ENCODE measurements at places on chromosomes 1 and 21.

DNA sequence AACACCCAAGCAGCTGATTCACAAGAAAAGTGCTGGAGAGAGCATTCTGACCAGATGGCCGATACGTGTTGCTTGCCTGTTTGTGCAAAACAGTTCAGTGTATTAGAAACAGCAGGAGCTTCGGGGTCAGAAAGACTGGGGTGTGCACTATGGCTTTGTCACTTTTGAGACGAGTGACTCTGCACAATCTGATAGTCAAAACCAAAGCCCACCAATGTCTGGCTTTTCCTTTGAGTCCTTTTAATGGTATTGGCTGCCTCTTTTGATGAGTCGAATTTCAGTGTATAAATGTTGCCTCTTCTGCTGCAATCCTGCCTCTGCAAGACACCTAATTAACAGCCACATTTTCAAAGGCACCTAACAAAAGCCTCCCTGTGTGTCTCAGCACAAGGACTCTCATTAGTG is 444.6 kb downstream of the AJAP1 start:
- no peak for DNase-seq

DNA sequence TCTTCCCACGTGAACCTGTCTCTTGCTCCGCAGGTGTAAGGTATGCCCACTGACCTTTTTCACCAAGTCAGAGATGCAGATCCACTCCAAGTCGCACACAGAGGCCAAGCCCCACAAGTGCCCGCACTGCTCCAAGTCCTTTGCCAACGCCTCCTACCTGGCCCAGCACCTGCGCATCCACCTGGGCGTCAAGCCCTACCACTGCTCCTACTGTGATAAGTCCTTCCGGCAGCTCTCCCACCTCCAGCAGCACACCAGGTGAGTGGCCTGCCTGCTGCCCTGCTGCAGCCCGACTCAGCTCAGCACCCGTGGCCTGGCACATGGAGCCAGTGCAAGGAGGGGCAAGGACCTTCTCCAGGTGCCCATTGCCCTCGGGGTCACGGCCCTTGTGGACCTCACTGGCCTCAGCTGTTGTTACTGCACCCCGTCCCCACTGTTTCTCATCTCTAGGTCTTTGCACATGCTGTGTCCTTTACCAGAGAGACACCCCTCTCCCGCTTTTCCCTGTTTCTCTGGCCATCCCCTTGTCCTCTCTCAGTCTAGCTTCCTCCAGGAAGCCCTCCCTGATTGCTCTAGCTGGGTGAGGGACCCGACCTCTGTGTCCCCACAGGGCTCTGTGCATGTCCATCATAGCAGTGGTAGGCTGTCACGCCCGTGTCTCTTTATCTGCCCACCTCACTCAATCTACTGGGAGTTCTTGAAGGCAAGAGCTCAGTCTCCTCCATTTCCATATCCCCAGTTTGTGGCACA is 25.4 kb downstream of the ZNF362 start:
- DNase-seq: no peak

- no peak for DNase-seq
Observed at GRCh38 chr1:63780565-63780964, 6.7 kb downstream of the ROR1 start.

DNA sequence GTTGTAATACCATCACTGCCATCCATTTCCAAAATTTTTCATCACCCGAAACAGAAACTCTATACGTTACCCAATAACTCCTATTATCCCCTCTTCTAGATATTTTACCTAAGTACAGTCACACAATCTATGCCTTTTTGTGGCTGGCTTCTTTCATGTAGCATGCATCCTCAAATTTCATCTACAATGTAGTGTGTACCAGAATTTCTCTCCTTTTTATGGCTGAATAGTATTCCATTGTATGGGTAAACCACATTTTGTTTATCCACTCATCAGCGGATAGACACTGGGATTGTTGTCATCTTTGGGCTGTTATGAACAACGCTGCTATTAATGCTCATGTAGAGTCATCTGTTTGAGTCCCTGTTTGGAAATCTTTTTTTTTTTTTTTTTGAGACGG is 21.2 kb downstream of the KIAA2013 start:
- no peak for DNase-seq

- no peak for DNase-seq
Observed at GRCh38 chr21:17929510-17929909, 110.4 kb upstream of the C21orf91 start.

GRCh38 chr21:31310750-31311149 is 33.3 kb downstream of the TIAM1 start:
- no peak for DNase-seq

DNA sequence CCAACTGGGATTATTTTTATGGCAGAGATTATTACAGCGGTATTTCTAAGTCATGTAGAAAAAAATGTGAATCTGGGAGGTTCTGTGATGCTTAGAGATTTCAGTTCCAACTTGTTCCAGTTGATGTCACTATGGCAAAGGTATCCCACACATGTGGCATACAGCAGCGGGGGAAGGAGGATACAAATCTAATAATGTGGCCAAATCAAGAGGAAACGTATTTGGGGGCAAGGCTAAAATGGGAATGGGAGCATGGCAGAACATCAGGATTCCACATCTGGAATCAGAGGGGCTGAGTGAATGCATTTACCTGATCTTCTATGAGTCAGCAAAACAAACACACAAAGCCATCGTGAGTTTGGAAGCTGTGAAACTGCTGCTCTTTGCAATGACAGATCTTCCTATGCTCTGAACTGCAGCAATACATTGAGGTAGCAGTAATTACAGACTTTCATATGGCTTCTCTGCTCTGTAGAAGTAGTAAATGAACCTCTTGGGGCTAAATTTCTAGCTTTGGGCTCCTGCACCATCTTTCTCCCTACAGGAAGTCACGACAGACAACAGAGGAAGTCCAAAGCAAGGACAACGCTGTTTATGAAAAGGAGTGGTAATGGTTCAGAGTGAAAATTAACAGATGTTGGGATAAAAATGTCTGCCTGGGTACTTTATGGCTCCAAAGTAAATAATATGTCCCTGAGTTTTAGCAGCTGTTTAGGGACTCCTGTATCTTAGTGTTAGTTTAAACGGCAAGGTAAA is 55.5 kb downstream of the GABPA start:
- DNase-seq: peak; percentile 57

GRCh38 chr1:7389906-7390603 is 381.0 kb upstream of the VAMP3 start:
- no peak for DNase-seq

GRCh38 chr21:33021667-33022066 is 4.1 kb upstream of the OLIG2 start:
- no peak for DNase-seq

- DNase-seq: no peak
Observed at GRCh38 chr1:88043834-88044233, 640.2 kb upstream of the PKN2 start.

GRCh38 chr1:150168960-150169601 is 19.4 kb downstream of the PLEKHO1 start:
- peak; percentile 37 for DNase-seq

DNA sequence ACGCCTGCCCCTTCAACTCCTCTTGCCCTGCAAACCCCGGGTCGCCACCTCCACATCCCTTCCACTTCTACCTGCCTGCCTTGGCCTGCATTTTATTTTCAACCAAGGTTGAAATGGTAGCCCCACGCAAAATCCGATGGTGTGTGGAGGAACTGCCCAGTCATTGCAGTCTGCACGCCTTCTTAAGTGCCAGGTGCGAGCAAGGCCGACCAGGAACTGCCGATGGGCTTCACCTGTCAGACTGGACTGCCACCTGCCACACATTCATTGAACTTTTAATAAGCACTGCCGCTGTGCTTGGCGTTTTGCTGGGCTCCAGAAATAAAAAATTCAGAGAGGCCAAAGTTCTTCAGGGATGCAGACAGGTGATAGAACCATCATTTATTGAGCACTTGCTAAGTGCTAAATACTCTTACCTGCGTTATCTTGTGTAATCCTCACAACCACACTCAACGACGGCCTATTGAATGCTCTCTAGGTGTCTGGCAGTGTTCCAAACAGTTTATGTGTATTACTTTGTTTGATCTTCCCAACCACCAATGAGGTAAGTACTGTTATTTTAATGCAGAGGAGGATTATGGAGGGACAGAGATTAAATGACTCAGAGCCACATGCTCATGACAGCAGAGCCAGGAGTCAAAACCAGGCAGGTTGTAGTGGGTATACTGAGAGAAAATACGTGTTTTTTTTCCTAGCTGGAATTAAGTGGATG is 36.2 kb downstream of the CACHD1 start:
- no peak for DNase-seq

- peak; percentile 20 for DNase-seq
Observed at GRCh38 chr1:212291505-212292134, 6.4 kb downstream of the PPP2R5A start.

DNA sequence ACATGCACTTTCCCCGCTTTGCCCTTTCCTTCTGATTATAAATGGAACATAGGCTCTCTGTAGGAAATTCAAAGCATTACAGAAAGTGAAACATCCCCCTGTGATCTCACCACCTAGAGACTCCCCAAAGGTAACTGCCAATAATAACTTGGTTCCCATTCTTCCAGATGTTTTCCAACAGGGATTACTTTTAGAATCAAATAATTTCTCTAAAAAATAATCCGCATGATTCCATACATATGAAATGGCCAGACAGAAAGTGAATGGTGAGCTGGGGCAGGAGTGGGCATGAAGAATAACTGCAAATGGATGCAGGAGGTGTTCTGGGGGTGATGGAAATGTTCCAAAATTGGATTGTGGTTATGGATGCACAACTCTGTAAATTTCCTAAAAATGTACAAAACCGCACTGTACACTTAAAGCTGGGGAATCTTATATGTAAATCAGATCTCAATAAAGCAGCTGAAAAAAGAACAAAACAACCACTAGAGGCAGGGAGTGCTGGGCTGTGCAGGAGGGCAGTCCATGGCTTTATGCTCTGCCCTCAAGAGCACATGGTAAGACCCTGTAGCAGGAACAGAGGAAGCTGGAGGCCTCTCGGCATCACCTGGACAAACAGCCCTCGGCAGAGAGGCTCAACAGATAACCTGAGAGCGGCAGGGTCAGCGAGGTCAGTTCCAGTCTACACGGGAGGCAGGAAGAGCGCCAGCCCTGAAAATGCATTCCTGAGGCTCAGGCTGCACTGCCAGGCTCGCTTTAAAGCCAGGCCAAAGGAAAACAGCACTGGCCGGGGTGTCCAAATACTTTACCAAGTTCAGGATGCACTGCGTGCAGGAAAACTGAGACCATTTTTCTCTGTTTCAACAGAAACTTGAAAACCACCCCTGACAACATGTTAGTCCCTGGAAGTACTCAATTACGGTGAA is 39.7 kb downstream of the CAPZB start:
- peak; percentile 17 for DNase-seq

DNA sequence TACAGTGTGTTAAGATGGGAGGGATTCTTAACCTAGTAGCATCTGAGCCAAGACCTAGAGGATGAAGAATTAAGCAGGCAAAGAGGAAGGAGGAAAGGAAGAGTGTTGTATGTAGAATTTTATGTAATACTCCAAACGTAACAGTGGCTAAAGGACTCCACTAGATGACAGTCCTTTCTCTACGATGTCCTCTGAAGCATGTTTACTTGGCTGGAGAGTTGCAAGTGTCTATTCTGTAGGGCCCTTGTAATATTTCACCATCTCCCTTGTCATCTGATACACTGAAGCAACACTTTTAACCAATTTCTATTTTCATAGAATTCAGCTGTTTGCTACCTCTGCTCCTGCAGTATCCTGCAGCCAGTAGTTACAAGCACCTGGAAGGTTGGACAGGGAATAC is 2.2 kb upstream of the YBX1 start:
- no peak for DNase-seq

- DNase-seq: no peak
Observed at GRCh38 chr21:43811262-43812105, 22.1 kb downstream of the RRP1 start.

DNA sequence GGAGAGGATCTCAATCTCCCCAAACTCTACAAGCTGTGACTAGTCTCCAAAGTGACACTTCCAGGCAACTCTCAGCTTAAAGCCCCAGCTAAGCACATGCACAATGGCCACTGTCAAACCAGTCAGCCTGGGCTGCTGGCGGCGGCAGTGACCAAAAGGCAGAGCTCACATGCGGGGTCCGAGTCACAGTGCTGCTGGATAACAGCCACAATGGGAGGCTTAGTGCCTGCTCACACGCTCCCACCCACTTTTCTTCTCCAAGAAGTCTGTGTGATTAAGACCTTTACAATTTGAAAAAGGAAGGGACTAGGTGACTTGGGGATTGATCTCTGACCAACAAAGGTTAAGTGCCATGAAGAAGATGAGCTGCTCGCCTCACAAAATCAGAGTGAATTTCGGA is 16.8 kb downstream of the RIPK4 start:
- DNase-seq: no peak

GRCh38 chr1:1853593-1854257 is 37.2 kb downstream of the GNB1 start:
- no peak for DNase-seq

- no peak for DNase-seq
Observed at GRCh38 chr1:156319664-156320063, 18.4 kb downstream of the CCT3 start.

- DNase-seq: no peak
Observed at GRCh38 chr1:168907053-168907452, 178.0 kb upstream of the DPT start.

DNA sequence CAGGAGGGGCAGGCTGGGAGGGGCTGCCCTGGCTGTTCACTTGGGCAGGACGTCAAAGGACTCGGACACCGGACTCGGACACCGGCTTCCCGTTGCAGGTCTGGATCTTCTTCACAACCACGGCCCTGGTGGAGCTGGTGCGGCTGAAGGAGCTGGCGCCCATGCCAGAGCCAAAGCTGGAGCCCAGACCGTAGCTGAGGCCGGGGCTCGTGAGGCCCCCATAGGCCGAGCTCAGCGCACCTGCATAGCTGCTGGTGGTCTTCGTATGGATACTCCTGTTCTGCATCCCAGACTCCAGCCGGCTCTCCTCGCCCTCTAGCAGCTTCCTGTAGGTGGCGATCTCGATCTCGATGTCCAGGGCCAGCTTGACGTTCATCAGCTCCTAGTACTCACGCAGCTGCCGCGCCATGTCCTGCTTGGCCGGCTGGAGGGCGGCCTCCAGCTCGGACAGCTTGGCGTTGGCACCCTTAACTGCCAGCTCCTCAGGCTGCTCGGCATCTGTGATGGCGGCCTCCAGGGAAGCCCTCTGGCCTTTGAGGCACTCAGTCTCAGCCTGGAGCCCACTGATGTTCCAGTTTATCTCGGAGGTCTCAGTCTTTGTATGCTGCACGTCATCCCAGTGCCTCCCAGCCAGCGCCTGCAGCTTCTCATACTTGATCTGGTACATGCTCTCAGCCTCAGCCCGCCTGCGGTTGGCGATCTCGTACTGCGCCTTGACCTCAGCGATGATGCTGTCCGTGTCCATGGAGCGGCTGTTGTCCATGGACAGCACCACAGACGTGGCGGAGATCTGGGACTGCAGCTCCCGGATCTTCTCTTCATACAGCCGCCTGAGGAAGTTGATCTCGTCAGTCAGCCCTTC is 15.1 kb upstream of the KLF17 start:
- DNase-seq: no peak

- DNase-seq: peak; percentile 20
Observed at GRCh38 chr1:67735806-67736627, 51.0 kb downstream of the GADD45A start.

All from midbrain (tissue), 1 donor.